ENCODE measurements at places on chromosomes 12 and 14. TPM values are rescaled to one million over a fixed set of nuclear protein-coding genes. Genes with fewer than 3 reads are reported as not detected.
A peak's percentile ranks its signal among the peaks of the same experiment; 100 is the strongest.

GMFB gene
- 34.8 TPM for total RNA-seq

CRADD gene
- total RNA-seq, result 23.0 TPM

CLEC4D gene
- total RNA-seq, result not detected

DPF3 gene
- 0.13 TPM for total RNA-seq

GRCh38 chr12:95443459-95443858 lies 30.5 kb upstream of the METAP2 start:
- ATAC-seq, result no peak

- peak; percentile 80 for ATAC-seq
These were observed 1.7 kb downstream of the CYP27B1 start for GRCh38 chr12:57765003-57765697.

RNASE3 gene
- total RNA-seq, result not detected

GRCh38 chr12:11130999-11131398 lies 3.4 kb downstream of the TAS2R30 start:
- ATAC-seq, result no peak
